DMS 273 treated with DMSO at 0.1 percent for 48 hours (cell line): ENCODE measurements at places on chromosomes 5 and 9.
A peak's percentile ranks its signal among the peaks of the same experiment; 100 is the strongest.

GRCh38 chr5:96595300-96596090, 66.7 kb upstream of the CAST start:
- no peak for DNase-seq

GRCh38 chr5:52804981-52805380, 17.3 kb downstream of the ITGA1 start:
- DNase-seq = no peak

DNA sequence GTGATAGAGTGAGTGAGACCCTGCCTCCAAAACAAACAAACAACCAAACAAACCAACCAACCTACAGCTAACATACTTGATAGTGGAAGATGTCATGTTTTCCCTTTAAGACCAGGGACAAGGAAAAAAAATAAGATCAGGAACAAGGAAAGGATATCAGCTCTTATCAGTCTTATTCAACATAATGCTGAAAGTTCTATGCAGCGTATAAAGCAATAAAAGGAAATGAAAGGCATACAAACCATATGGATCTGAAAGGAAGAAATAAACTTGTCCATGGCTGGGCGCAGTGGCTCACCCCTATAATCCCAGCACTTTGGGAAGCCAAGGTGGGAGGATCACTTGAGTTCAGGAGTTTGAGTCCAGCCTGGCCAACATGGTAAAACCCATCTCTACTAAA, 23.5 kb upstream of the SPIN1 start:
- no peak for DNase-seq

DNA sequence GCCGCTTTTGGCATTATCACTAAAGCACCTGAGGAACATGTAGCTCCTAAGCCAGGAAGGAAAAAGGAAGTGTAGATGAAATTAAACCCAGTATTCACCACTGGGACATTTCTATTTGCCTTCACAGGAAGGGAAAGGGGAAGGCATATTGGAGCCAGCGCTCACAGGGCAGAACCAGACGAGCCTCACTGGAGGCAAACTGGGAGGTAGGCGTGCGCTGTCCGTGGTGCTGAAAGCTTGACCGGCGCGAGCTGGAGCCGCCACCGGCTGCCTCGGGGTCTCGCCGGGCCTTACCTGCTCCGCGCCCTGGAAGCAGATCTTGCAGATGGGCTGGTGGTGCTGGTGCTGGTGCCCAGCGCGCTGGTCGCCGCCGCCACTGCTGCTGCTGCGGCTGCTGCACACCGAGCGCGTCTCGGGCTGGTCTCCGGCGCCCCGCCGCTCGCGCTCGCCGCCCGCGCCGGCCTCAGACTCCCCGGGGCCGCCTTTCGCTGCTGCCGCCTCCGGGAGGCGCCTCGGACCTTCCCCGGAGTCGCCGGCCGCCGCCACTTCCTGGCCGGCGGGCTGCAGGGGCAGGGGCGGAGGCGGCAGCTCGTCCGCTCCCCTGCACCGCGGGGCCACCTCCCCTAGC, 732 bp downstream of the MARCHF11 start:
- no peak for DNase-seq

GRCh38 chr5:137752905-137753690, 1.1 kb downstream of the HNRNPA0 start:
- no peak for DNase-seq

DNA sequence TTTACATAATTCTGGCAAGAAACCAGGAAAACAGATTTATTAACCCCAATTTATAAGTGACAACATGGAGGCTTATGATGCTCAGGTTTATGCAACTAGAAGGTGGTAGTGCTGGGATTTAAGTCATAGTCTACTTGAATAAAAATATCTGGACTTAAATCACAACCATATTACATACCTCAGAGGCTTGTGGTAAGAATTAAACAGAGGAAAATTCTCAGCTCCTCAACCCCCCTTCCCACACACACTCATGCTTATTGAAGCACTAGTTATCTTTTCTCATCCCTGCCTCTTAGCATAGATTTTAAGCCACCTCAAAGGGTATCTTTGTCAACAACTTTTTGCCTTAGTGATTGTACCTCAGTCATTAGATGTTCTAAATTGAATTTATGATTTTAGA, 731.0 kb downstream of the PRELID2 start:
- DNase-seq = no peak

DNA sequence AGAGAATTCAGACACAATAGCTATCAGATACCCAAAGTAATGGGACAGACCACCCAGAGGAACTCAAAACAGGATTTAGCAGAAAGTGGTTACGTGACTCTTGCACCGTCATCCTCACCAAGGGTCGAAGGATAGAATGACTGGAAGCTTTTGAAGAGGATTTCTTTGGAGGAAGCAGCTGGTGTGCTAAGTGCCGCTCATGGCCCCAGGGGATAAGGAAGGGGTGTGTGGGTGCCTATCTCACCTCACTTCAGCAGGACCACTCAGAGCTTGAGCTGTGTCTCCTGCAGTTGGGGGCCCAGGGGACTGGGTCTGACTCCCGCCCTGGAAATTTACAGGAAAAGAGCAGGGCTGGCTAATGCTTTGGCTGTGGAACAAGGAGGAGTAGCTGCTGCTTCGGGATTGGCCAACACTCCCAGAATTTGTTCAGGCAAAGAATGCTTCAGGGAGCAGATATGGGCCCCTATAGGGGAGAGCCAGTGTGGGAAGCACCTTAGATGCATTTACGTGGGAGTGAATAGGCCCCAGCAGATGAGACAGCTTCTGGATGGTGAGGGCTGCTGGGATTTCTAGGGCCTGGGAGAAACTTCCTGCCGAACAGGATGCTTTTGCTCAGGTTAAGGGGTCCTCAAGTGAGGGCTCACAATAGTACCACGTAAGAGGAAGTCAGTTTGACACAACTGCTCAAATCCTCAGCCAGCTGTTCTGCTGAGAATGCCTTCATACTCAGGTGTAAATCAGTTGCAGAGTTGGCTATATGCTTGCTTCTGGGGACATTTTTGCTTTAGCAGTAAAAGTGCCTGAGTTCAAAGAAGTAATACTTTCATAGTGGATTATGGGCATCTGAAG, 29.1 kb upstream of the TOMM5 start:
- no peak for DNase-seq

GRCh38 chr9:76800901-76801300, 36.7 kb downstream of the PCA3 start:
- no peak for DNase-seq

DNA sequence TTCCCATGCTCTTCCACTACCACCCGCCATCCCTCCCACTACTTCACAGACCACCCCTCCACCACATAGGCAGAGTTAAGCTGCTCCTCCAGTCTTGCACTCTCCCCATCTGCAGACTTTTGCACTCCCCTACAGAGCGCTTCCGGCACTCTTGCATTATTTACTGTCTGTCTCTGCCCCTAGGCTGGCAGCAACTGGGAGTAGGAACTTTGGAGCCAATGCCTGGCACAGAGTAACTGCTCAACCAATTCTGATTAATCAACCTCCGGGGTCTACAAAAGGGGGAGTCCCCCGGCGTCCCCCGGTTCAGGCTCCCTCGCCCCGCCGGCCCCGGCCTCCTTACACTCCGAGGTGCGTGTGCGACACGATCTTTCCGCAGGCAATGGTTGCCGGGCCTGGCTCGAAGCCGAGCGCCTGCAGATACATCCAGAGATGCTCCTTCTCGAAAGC, 498 bp downstream of the HAUS6 start:
- peak; percentile 10 for DNase-seq

DNA sequence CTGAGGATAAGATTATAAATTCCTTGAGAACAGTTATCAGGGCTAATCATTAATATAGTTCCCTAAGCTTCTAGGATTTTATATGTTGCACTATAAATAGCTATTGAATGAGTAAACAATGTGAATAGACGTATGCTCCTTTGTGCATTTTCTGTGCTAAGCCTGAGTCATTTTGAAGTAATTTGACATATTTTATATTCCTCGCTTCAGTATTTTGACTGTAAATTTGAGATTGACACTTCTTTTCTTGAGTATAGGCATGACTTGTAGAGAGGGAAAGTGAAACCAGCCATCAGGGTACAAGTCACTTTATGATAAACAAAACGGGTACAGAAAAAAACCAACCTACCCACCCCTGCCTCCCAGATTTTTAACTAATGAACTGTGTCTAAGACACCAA, 367.7 kb upstream of the PRR16 start:
- no peak for DNase-seq

DNA sequence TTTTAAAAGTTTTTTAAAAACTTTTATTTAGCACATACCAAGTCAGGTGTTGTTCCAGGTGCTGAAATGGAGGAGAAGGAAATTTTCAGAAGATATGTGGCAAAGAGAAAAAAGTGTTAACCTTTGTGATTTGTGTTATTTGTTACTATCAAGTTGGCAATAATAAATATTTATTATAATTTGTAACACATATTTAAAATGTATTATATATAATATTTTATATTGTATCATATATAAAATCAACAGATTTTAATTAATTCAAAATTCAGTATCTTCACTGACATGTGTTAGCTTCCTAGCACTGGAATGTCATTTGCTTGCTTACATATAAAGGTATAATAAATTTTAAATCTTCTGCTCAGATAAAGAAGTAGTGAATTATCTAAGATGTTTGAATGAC, 71.5 kb downstream of the STK32A start:
- DNase-seq = no peak

DNA sequence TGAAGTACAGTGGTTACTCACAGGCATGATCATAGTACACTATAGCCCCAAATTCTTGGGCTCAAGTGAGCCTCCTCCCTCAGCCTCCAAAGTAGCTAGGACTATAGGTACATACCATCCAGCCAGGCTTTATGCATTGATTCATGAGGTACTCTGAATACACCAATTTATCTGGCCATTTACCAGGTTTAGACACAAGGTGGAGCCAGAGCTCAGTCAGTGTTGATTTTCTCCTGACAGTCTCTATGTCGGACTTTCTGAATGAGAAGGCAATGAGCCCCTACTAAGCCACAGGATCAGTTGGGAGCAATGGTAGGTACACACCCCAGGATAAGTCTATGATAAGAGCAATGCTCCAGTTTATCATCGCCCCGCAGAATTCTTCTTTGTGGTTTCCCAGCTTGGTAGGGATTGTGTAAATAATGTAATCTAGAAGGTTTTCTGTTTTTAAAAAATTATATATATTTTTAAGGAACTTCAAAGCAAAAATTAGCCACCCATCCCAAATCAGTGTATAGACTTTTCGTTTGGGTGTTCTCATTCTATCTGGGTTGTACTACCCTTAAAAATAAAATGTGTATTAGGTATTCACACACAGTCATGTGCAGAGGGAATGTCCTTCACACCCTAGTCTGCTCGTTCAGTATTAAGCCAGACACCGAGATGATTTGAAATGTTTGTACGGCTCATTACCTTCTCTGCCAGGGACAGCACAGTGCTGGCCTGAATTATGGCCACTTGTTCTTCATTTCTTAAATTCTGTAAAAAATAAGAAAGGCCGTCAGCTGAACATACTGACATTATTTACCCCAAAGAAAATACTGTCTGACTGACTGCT, 118.4 kb upstream of the DPYSL3 start:
- DNase-seq = peak; percentile 59

DNA sequence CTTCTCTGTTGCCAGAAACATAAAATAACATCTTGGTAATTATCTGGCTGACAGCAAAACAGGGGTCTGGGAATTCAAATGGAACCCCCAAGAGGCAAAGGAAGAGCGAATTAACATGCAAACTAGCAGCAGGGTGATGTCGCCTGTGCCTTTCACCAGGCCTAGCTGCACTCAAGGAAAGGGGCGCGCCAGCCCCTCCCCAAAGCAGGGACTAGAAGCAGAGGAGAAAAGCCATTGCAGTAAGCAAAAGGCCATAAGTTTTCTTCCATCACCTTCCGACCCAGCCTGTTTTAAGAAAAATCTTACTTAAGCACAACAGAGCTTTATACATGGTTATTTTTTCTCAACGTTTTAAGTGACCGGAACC, 539 bp downstream of the POC5 start:
- no peak for DNase-seq

DNA sequence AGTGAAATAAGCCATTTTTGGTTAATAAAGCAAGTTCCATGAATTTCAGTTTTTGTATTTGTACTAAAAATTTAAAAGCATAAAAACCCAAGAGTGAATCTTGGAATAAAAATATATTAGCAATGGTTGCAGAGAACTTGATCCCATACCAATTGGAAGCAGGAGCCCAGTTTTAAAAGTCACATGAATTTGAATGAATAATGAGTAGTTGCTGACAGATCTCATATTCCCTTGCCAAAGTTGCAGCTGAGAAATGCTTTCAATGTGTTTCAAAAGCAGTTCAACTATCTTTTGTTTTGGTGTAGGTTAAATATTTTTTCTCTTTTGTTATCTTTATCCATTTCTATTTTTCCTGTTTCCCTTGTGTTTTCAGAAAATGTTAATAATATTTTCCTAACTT, 818.6 kb downstream of the CDH18 start:
- DNase-seq = peak; percentile 20

DNA sequence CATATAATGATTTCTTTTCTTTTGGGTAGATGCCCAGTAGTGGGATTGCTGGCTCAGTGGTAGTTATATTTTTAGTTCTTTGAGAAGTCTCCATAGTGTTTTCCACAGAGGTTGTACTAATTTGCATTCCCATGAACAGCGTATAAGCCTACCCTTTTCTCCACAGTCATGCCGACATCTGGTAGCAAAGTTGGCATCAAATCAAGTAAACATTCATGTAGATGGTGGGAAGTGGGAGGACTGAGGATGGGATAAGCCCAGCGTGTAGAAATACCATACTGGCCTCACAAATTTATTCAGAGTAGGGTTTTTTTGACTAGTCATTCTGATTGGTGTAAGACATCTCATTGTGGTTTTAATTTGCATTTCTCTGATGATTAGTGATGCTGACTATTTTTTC, 115.4 kb downstream of the EGFLAM start:
- peak; percentile 75 for DNase-seq

GRCh38 chr5:107704681-107705401, 34.1 kb upstream of the EFNA5 start:
- no peak for DNase-seq

DNA sequence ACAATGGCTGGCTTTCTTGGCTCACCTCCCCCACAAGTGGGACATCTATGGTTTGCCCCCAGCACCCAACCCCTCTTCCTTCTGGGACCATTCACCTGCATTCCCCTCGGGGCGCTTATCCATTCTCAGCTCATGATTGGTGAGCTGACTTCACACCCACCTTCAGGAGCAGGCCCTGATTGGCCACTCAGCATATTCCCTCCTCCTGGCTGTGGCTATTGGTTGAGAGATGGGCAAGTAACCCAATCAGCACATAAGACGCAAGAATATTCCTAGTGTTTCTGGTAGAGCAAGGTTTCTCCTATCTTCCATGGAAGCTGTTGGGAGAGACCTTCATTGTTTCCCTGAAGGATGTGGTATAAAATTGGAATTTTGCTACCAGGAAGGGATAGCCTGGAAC, 22.7 kb upstream of the UNC5A start:
- no peak for DNase-seq

GRCh38 chr5:133015466-133015865, 10.9 kb downstream of the ZCCHC10 start:
- no peak for DNase-seq

GRCh38 chr9:132341177-132341840, 13.5 kb downstream of the SETX start:
- DNase-seq = no peak

DNA sequence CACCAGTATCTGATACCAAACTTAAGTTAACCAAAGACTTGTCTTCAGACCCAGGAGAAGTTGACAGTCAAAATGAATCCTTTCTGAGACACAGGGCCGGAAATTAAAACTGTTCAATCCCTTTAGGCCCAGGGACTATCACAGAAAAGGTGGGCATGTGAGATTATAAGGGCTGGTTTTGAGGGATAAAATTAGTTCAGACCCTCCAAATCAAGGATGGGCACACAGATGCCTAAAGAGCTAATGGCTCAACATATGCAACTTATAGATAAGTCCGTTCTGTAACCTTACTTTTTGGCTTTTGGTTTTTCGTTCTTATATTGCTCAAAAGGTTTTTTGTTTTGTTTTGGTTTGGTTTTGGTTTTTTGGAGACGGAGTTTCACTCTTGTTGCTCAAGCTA, 129.6 kb upstream of the ABCA1 start:
- no peak for DNase-seq
